ENCODE measurements at places on chromosomes 6 and 20.

DNA sequence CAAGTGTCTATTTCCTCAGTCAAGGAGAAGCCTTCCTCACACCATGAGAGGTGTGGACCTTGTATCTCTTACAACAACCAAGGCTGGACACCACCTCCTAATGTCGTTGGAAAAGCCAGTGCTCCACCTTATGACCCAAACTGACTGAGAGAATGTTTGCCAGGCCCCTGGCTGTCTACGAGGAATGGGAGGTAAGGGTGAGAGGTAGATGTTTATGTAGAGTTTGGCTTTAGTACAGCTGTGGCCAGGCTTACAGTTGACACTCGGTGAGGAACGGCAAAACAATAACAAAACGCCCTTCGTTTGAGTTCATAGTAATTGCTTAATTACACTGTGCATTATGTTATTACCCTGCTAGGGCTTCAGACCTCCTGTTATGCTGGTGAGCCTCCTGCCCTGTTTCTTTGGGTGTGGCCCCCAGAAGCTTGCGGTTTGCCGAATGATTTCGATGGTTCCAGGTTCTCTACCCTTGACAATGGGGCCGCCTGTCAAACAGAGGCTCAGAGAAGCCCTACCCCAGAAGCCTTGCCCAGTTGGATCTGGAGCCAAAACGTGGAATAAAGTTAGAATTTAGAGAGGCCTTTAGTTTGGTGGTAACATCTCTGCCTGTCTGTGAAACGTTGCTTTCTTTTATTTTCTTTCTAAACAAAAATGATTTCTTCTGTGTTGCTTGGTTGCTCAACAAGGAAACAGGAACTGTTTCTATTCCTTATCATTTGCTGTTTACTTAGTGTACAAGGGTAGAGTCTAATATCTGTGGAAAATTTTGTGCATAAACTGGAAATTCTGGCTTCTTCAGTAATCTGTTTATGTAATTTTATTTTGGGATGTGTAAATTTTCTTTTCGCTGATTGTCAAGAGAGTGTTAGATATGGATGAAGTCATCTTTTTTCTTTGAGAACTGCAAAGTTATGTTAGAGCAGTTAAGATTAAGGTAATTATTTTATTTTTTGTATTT, 60.4 kb upstream of the FOXQ1 start:
- DNase-seq = no peak

DNA sequence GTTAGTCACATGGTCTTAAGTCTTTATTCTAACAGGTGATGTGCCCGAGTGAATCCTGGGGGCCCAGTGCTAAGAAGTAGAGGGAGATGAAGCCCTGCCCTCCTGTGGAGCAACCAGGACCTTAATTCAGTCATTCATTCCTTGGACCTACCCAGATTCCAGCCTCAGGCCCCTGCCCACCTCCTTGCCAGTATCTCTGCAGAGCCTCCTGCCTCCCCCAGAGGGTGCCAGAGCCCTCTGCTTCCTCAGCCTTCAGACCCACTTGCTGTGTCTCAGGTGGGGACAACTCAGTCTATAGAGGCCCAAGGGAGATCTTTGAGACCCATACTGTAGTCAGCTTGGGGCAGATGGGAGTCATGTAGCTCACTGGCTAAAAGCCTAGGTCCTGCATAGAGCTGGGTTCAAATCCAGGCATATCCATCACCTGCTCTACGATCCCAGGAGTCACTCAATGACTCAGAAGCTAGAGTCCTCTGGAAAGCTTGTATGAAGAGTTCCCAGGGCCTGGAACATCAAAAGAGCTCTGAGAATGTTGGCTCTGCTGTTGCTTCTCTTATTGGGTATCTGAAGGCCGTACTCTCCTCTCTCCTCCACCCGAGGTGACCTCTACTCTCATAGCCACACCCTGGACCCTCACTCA, 3.9 kb upstream of the SIGLEC1 start:
- peak; percentile 77 for DNase-seq

- DNase-seq = no peak
These were observed 37.9 kb upstream of the CCDC167 start for GRCh38 chr6:37537548-37537947.

GRCh38 chr20:49529470-49529869, 38.5 kb downstream of the PTGIS start:
- no peak for DNase-seq
